ENCODE measurements at places on chromosomes 7 and 10.

- DNase-seq, result no peak
Observed at GRCh38 chr7:92633211-92633906, 43.2 kb upstream of the FAM133B start.

GRCh38 chr10:70785190-70785589 is at the start of gene TBATA:
TSS of gene TBATA (minus strand) at chr10:70785377. CDS start at chr10:70783379, 1,998 bp downstream.
- no peak for DNase-seq

- peak; percentile 63 for DNase-seq
Observed at GRCh38 chr10:73644015-73644743, 2.9 kb upstream of the MYOZ1 start.

DNA sequence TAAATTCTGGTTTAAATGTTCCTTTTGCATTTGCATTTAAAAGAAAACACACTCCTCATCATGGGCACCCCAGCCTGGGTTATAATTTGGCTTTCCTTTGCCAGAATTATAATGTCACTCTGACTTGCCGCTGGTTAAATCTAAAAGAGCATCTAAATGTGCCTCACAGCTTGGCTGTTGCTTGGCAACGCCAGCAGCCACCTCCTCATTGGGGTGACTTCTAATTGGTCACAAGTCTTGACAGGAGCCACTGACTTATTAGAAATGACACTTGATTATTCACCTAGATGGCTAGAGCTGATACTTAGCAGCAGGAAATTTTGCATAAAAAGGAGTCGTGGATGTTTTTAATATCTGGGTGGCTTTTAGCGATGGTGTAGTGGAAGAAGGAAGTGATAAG is 114.3 kb downstream of the TBXAS1 start:
- no peak for DNase-seq

- DNase-seq, result no peak
Observed at GRCh38 chr7:114021135-114021534, 102.3 kb upstream of the PPP1R3A start.

DNA sequence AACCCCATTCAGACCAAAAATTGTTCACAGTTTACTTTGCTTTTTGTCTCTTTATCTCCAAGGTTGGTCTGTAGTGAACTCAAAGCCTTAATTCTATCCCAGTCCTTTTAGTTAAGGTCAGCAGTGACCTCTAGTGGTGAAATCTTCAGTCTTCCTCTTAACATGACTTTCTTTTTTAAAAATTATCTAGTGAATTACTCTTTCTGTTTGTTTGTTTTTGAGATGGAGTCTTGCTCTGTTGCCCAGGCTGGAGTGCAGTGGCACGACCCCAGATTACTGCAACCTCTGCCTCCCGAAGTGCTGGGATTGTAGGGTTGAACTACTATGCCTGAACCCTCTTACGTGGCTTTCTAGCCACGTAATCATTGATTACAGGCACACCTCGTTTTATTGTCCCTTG is 25.0 kb downstream of the ZNF487 start:
- DNase-seq, result peak; percentile 25

DNA sequence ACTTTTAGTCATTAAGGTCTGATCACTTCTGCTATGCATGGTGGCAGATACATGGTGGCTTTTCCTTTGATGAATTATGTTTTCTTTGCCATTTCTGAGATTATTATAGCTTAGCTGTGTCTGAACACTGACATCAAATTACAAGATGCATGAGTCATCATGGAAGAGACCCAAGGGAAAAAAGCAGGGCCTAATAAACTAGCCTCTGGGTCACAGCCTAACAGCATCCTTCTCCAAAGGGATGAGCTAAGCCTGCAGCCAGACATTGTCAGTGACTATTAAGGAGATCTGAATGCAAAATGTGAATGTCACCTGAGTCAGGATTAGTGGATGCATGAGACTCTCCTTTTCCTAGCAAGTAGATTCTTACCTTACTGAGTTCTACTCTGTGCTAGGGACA is 19.1 kb upstream of the OGDHL start:
- no peak for DNase-seq

- DNase-seq, result no peak
Observed at GRCh38 chr10:3808689-3809199, 23.7 kb upstream of the KLF6 start.

- no peak for DNase-seq
Observed at GRCh38 chr10:24651923-24652322, 71.8 kb downstream of the ARHGAP21 start.

GRCh38 chr10:16481052-16481728 is 40.5 kb downstream of the C1QL3 start:
- peak; percentile 2 for DNase-seq

DNA sequence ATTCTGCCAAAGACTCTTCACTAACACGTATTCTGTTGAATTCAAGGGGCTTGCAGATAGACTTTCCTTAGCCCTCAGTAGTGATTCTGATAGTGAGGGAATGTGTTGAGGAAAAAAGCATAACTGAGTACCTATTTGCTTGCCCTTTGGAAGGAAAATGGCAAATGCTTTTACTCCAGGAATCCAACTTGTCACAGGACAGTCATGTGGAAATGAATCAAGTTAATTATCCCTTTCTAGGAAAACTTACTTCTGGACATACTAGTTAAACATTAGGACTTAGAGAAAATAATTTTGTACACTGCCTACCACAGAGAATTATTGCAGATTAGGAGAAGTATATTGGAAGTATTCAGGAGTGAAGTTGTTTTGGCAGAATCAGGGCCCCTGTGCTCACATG is 148.9 kb upstream of the SLC13A1 start:
- no peak for DNase-seq

- no peak for DNase-seq
Observed at GRCh38 chr7:115008465-115009114, 86.7 kb downstream of the MDFIC start.
